ENCODE measurements at places on chromosomes 12 and 14.
A peak's percentile ranks its signal among the peaks of the same experiment; 100 is the strongest.

GRCh38 chr12:16198884-16199283 is 78.6 kb downstream of the SLC15A5 start:
- DNase-seq: no peak

DNA sequence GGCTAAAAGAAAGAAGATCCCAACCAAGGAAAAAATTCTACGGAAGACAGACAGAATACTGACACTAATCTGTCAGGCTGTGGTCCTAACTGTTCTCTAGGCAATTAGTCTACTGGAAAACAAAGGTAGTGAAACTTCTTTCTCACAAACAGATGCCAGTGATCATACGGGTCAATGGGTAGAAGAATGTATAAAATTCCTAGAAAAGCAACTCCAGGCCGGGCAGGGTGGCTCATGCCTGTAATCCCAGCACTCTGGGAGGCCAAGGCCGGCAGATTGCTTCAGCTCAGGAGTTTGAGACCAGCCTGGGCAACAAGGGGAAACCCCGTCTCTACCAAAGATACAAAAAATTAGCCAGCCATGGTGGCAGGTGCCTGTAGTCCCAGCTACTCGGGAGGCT is 64.8 kb downstream of the HECTD4 start:
- DNase-seq: no peak

DNA sequence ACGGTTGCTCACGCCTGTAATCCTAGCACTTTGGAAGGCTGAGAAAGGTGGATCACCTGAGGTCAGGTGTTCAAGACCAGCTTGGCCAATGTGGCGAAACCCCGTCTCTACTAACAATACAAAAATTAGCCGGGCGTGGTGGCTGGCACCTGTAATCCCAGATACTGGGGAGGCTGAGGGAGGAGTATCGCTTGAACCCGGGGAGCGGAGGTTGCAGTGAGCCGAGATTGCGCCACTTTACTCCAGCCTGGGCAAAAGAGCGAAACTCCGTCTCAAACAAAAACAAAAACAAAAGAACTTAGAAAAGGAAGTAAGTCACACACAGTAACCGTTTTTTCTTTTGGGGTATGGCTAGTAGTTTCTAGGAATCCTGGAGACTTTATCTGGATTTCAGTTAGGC is 1.7 kb upstream of the PALS1 start:
- no peak for DNase-seq

DNA sequence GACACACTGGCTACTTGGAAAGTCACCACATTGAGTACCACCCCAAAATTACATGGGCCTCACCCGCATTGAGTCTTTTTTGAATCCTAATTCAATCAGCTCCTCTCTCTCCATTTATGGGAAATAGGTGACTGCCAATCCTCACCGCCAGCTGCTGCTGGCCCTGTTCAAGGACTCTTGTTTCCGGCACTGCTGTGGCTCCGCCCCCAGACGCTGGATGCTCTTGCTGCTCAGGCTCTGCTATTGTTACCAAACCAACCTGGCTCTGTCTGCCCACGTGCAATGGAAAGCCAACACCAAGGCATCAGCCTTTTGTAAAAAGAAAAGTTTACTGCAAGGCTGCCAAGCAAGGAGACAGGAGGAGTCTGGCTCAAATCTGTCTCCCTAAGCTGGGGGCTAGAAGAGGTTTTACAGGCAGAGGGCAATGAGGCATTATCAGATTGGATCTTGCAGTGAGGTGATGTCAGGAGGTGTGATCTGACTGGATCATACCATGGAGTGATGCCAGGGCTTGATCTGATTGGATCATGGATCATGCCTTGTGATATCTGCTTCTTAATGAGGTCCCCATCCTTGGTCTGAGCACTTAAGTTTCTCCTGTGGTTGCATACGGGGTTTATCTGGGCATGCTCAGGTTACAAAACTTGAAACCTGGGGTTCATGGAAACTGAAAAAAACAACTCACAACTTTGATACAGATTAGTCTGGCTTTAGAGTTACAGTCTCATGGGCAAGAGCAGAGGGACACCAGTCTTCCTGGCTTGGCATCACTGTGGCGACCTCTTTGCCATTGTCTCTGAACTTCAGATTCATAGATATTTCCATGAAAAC is 117.1 kb upstream of the SLC35F4 start:
- no peak for DNase-seq

DNA sequence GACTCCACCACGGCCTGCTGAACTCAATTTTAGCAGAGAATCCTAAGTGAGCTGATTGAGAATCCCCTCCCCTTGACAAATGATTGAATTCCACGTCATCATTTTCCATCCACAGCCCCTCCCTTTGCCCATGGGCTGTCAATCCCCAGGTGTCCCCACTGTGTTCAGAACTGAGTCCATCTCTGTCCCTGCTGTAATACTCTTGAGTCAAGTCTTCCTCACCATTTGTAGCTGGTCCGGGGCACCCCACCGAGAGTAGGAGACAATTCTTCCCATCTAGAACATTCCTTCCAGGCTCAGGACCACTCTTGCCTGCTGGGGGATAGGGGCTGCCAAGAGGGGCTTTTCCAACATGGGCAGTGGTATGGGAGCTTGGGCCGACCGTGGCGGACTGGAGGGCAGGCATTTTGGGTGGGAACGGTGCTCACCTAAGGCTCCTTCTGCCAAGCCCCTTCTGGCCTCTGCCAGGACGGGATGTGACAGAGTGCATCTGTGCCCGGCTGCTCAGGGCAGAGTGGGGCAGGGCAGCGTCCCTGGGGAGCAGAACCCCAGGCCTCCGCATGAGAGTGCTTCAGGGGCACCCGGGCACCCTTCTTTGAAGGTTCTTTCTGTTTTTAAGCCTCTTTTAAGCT is 218.1 kb upstream of the RTL1 start:
- no peak for DNase-seq

DNA sequence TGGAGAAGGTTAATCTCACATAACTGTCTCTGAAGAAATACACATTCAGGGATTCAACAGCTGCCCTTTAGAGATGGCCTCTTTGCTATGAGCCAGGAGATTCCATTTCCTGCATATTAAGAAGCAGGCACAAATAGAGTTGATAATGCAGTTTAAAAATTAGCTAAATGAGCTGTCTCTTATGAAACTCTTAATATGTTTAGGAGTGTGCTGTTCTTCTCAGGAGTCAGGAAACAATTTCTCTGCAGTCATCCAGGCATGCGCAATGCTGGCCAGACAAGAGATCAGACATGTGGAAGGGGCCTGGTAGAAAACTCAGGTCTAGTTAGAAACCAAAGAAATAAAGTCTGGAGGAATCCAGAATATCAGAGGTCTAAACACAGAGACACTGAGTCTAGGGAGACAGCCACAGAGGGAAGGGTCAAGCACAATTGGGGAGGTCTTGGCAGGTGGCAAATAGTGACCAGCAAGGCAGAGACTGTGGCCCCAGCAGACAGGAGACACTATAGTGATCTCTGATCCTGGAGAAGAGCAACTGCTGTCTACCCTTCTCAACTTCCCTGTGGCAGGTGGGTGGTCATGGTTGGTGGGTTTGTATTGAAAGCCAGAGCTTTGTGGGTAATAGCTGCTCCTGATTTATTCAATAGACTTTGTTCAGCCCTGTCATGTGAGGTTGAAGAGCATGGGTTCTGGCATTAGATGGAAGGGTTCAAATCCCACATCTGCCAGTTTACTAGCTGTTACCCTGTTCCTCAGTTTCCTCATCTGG is 185.8 kb upstream of the RMST start:
- no peak for DNase-seq

- DNase-seq: no peak
Observed at GRCh38 chr14:52077256-52077979, 8.6 kb upstream of the NID2 start.

DNA sequence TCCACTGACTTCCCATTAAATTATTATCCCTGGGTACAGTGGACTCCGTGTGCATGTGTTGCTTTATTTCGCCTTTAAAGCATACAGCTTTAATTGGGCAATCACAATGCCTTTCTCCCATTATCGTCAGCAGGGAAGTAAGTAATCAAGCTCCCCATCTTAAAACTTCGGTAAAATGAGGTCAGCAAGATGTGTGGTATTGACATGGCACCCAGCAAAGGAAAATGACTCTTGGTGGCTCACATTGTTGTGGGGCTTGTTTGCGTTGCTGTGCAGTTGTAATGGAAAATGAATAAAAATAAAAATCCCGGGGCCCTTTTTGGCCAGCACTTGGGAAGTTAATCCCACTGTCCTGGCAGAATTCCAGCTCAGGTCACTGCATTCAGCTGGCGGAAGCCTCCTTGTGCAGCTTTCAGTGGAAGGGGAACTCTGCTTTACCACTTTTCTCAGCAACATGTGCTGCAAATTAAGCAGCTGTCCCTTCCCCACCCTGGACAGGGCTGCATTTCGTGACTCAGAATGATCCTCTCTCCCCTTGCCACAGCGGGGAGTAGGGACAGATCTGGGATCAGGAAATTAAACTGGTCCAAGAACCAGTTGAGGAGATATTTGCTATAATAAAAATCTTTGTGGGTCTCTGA is 13.9 kb upstream of the ATP2A2 start:
- DNase-seq: no peak

DNA sequence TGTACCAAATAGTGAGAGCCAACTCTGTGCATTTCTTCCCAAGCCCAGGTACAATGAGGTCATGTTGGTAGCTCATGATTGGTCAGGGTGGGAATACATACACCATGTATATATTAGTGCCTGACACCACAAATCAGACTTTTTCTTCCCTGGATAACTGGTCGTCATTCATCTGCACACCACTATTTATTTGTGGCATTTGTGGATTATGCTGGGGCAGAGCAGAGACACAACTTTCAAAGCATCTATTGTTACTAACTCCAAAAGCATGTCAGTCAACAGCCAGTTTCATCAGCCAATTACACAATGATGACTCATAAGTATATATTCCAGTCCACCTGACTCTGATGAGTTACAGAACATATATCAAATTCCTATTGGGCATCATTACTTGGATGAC is 181.7 kb downstream of the ADAMTS20 start:
- no peak for DNase-seq

- DNase-seq: peak; percentile 49
Observed at GRCh38 chr12:51886021-51886710, 1.7 kb upstream of the ANKRD33 start.

DNA sequence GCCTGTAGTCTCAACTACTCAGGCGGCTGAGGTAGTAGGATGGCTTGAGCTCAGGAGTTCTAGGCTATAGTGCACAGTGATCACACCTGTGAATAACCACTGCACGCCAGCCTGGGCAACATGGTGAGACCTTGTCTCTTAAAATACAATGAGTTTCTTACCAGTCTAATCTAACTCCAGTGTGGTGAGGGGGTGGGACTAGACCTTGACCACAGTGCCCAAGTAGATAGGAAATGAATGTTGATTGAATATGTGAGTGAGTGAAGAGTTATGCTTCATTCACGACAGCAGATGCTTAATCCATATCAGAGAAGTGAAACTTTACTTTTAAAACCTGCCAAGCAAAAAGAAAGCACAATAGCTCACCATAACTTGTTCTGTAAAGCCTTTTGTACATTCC is 11.2 kb upstream of the AK7 start:
- DNase-seq: no peak

DNA sequence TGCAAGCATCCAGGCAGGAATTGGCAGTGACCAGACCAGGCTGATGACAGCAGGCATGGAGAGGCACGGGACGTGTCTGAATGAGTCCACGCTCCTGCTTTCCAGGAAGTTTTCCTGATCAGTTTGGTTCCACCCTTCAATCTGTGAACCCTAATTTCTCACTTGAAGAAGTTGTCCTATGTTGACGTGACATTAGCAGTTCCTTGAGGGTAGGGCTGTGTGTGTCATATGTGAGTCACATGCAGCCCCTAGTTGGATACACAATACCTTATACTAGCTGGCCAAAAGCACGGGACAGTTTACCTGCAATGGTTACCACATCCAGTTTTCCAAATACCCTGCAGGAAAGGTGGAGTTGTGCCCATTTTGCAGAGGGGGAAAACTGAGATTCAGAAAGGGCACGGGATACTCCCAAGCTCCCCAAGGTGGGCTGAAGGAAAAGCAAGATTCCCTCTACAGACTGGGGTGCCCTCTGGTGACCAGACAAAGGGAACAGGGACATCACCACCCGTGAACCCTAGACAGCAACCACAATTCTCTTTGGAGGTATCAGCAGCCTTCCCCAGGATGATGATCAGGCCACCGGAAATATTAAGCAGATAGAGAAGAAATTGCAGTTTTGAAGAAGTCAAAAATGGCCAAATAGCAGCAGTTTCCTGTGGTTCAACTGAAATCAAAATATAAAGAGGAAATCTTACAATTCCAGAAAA is 194.5 kb downstream of the PHETA1 start:
- no peak for DNase-seq

DNA sequence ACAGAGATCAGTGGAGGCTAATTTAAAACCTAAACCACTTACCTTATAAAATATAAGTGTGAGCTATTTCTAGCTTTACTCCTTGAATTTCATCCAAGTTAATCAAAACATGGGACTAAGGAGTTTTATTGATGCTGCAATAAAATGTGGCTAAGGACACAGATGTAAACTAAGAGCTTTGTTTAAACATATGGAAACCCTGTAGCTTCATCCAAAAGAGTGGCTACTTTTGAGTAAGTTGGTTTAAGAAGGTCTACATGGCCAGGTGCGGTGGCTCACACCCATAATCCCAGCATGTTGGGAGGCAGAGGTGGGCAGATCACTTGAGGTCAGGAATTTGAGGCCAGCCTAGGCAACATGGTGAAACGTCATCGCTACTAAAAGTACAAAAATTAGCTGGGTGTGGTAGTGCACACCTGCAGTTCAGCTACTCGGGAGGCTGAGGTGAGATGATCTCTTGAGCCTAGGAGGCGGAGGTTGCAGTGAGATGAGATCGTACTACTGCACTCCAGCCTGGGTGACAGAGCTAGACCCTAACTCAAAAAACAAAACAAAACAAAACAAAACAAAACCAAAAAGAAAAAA is 40.4 kb downstream of the TCHP start:
- DNase-seq: no peak

- DNase-seq: no peak
Observed at GRCh38 chr14:78933948-78934524, 763.9 kb downstream of the NRXN3 start.

GRCh38 chr12:72369423-72369959 is 97.3 kb downstream of the TRHDE start:
- no peak for DNase-seq

- no peak for DNase-seq
Observed at GRCh38 chr12:72282721-72283120, 10.6 kb downstream of the TRHDE start.

- DNase-seq: no peak
Observed at GRCh38 chr14:93960108-93960475, 16.3 kb downstream of the ASB2 start.

DNA sequence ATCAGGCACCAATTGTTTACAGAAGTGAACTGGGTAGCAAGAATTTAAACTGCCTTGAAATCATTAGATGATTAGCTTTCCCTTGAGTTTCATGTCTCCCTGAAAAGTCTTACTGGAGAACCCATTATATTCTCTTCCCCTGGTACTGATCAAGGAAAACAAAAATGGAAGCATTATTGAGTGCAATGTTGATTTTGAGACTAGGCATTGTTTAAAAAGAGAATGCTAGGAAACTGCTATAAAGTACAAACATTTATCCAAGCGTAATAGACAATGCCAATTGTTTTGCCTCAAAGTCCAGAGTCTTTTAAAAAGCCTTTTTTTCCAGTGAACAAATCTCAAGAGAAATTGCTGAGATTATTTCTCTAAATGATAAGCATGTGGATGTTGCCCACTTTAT is 197.0 kb downstream of the CCER1 start:
- DNase-seq: no peak

Measured in thymus (tissue), 14 donors.